ENCODE measurements at places on chromosomes 3 and 15.

GRCh38 chr15:54518156-54518882, 540.1 kb downstream of the UNC13C start:
- DNase-seq, result no peak

DNA sequence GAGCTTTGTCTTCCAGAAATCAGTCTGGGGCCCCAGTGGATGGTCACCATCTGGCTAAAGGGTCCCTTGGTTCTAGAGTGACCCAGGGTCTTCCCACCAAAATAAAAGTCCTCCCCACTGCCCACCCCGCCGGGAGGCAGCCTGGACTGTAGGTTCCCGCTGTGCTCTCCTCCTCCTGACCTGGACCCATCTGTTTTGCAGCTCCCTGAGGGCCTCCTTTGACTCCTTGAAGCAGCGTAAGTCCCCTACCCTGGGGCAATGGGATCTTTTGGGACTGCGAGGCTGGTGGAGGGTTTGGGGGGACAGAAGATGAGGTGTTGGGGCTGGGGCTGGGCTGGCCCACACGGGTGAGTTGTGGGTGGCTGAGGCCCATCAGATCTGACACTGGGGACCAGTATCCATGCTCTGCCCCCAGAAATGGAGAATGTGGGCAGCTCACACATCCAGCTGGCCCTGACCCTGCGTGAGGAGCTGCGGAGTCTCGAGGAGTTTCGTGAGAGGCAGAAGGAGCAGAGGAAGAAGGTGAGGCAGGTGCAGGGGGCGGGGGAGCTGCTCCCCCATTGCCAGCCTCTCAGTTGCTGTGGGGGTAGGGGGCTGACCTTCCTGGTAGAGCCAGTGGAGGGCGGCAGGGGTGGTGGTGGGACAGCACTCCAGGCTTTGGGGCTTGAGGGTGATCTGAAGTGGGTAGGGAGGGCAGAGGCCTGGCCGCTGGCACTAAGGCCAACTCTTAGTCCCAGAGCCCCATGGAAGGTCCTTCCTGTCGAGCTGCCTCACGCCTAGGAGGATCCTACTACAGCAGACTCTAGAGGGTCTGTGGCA, 30.4 kb downstream of the PSTPIP1 start:
- no peak for DNase-seq

DNA sequence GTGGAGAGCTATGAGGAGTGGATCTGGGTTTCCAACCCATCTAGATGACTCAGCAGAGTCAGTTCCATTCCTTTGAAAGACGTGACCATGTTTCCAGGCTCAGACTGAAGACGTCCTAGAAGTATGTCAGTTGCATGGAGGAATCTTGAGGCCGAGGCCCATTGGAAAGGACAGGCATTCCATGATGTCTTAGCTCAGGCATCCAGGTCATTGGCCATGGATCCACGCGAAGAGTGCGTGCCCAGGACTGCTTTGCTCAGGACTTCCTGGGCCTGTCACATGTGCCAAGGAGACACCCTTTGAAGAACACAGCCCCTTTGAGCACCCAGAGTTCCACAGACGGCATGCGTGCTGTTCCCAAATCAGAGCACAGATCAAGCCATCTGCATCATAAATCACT, 92.3 kb upstream of the ADAMTS17 start:
- no peak for DNase-seq

DNA sequence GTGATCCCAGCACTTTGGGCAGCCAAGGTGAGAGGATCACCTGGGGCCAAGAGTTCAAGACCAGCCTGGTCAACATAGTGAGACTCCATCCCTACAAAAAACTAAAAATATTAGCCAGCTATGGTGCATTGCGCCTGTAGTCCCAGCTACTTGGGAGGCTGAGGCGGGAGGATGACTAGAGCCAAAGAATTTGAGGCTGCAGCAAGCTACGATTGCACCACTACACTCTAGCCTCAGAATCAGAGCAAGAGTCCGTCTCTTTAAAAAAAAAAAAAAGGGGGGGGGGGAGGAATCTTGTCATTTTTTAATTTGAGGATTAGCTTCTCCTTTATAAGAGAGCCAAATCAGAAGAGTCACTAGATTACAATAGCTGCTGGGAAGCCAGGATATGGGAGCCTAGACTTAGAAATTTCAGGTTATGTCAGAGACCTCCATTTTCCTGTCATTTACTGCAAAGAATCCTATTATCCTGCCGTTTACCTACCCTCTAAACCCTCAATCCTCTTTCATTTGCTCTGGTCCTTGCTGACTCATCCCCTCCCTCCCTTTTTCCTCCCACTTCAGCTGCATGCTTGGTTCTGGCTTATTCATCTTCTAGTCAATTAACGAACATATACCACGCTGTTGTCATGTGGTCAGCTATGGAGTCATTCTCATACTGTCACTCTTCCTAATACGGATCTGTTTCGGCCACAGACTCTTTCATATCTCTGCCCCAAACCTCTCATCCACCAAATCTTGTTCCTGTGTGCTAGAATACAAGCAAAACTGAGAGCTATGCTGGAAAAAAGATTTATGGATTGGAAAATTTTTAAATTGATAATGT, 83.8 kb upstream of the PPIB start:
- DNase-seq, result peak; percentile 55

- DNase-seq, result no peak
Observed at GRCh38 chr3:72169561-72170472, 384.9 kb upstream of the PROK2 start.

DNA sequence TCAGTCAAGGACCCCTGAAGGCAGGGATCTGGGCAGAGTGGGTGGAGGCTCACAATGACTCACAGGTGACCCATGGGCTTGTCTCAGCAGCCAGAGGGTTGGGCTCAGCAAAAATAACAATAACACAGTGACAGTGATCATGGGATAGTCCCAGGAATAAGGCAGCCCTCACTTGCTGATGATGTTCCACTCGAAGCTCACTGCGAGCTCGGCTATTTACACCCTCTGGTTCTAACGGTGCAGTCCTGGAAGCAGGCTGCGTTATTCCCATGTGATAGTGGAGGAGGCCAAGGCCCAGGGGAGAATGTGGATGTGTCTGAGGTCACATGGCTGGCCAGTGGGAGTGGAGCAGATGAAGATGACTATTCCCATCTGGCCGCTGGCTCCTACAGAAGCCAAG, 16.2 kb downstream of the CCDC33 start:
- no peak for DNase-seq

DNA sequence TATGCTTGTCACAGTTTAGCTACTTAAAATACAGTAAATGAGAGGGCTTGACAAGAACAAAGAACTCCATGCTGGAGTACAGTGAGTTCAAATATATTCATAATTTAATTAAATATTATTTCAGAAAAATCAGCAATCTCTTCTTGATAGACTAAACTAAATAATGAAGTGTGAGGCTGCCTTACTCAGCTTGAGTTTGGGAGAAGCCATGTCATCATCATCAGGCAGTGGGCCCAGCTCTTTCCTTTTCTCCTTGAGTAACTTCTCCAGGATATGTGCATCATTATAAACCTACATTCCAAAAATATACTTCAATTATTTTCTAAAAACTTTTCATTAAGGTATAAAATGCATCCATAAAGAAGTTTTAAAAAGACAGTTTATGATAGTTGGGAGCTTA, 70.5 kb downstream of the PBRM1 start:
- DNase-seq, result no peak

- no peak for DNase-seq
Observed at GRCh38 chr15:27086805-27087204, 115.8 kb downstream of the GABRG3 start.

DNA sequence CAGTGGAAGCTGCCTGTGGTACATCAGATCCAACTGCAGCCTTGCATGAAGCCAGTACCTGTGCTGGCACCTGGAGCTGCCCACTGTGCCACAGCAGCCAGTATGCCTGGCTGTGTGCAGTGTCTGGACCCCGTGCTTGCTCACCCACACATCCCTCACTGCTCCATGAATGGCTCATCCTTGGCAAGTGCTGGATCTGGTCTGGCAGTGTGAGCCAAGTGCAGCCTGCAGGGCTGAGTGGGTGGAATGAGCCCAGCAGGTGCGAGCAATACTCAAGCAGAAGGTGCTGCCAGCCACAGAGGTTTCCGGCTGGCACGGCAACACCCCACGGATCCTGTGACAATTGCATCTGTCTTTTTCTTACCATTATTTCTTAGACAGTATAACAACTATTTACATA, 488.2 kb upstream of the ROBO2 start:
- no peak for DNase-seq

DNA sequence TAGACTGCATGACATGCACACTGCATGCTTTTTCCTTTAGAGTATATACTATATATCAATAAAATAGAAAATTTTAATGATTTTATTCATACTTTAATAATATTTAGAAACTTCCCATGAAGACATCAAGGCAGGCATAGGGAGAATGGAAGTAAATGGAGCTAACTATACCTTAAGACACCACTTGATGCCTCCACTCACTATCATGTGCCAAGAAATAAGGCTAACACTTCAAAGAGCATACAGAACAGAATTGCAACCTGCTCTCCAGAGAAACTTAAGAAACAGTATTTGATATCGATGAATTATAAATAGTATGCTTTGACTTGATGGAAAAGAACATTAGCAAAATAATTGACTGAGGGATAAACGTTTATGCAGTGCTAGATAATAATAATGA, 192.6 kb upstream of the MBNL1 start:
- DNase-seq, result no peak

- DNase-seq, result no peak
Observed at GRCh38 chr15:50925281-50925680, 16.8 kb downstream of the AP4E1 start.

- no peak for DNase-seq
Observed at GRCh38 chr15:80673561-80674244, 21.4 kb upstream of the ABHD17C start.

- no peak for DNase-seq
Observed at GRCh38 chr3:143416229-143416628, 296.7 kb downstream of the CHST2 start.

DNA sequence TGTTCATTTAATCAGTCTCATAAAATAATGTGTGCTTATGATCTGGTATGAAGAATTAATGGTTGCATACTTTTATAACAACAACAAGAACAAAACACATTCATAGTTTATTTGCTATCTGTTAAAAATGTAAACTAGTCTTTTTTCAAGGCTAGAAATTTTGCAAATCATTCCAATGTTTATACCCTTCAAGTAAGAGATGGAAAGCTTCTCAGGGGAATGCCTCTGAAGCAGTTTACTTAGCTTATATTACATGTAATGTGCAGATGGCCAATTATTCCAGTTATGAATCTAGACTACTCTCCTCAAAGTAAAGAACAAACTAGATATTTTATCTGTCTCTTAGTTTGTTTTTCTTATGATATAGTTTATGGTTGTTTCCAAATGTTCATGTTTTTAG, 575.4 kb downstream of the NAALADL2 start:
- DNase-seq, result no peak

DNA sequence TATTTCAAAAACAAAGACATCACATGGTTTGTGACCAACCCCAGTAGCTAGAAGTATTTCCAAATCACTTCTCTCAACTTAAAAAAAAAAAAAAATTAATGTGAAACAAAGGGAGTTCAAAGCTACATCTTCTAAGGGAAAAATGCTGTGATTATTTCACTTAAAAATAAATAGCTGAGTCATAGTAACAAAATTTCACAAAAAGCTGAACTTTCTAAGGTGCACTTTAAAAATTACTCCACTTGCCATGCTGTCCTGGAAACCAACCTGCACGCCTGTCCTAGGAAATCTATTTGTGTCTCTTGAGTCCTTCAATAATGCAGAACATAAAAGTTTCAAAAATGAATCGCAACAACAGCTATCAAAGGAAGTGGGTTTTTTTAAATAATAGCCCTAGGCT, 1.8 kb downstream of the ACAP2 start:
- peak; percentile 8 for DNase-seq

- no peak for DNase-seq
Observed at GRCh38 chr3:137108699-137109440, 151.1 kb downstream of the IL20RB start.

- no peak for DNase-seq
Observed at GRCh38 chr3:111677007-111677392, 81.9 kb upstream of the ZBED2 start.

- peak; percentile 31 for DNase-seq
Observed at GRCh38 chr3:15367059-15367458, 34.7 kb upstream of the SH3BP5 start.

DNA sequence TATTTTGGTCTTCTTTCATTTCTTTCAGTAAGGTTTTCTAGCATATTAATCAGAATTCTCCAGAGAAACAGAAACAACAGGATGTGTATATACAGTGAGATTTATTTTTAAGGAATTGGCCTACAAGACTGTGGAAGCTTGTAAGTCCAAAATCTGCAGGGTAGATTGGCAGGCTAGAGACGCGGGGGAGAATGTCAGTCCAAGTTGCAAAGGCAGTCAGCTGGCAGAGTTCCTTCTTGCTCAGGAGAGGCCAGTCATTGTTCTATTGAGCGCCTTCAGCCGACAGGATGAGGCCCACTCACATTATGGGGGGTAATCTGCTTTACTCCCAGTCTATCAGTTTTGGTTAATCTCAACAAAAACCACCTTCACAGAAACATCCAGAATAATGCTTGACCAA, 133.4 kb upstream of the UBE3A start:
- no peak for DNase-seq

DNA sequence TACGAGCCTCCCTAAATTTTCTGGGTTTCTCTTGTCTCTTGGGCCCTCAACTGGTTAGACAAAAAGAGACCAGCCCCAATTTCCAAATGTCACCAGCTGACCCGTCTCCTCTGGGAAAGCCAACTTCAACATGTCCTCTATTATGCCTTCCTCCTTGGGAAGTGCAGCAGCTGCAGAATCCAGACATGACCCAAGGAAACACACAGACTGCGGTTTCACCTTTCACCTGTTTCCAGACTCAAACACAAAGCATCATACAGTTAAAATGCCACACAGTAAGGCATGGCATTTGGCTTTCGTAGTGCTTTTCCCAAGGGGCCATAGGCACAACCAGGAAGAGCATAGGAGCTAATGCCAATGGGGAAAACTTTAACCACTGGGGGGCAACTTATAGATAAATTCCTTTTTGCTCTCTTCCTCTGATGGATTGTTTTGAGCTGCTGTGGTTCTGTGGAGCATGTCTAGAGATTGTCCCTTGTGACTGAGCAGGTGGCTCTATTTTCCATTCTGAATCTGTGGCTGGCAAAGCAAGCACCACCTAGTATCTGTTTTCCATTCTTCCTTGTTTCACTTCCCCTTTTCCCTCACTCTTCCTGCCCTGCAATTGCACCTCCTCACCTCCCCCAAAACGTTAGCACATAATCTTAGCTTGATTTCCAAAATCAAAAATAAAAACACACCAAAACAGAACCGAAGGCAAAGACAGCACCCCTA, 49.3 kb downstream of the HHLA2 start:
- DNase-seq, result no peak

- DNase-seq, result no peak
Observed at GRCh38 chr3:150132101-150132749, 161.5 kb upstream of the PFN2 start.

Measured in CD4-positive, alpha-beta T cell treated with Interleukin-4 for 4 hours (primary cell).